ENCODE measurements at places on chromosomes 3 and 15.

GRCh38 chr3:35690271-35690670, 50.9 kb downstream of the ARPP21 start:
- DNase-seq, result no peak

GRCh38 chr3:14706096-14706495, 31.2 kb downstream of the C3orf20 start:
- DNase-seq, result no peak

DNA sequence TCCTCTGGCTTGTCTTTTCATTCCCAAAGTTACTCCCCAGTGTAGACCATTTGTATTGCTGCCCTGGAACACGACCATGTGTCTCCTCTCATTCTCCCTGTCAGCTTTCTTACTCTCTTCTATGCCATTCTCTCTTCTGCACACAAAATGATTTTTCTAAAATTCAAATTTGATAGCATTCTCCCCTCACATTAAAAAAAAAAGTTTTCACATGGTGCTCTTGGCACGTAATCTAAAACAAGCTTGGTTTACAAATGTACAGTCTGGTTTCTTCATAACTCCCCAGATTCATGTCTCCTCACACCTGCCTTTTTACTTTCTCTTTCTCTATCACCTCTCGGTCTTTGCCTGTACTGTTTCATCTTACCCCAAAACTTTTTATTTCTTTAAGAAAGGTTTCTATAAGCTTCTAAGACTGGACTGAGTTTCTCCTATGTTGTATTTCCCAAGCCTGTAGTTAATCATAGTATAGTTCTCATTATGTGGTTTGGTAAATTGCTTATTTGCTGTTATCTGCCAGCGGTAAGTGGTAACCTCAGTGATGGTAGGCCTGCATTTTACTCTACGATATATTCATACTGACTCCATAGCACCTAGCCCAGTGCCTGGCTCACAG, 31.2 kb downstream of the BCHE start:
- DNase-seq, result no peak

GRCh38 chr3:182862159-182862860, 69.0 kb downstream of the ATP11B start:
- DNase-seq, result no peak

All from NCI-H187 treated with DMSO at 0.1 percent for 48 hours (cell line).